ENCODE measurements at places on chromosomes 4 and X.

GRCh38 chr4:61994036-61994435, 793.9 kb downstream of the ADGRL3 start:
- DNase-seq, result no peak

DNA sequence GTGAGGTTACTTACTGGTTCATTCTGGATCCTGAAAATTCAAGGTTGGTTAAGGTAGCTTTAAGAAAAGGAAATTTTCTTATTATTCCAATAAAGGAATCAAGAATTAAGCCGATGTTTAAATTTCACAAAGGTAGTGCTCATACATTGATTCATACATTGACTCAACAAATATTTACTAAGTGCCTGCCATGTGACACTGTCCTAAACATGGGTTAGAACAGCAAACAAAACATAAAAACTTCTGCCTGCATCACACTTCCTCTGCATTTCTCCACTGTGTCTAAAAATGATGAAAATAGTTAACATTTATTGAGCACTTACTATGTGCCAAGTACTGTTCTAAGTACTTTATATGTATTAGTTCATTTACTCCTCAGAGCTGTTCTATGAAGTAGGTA, 75.7 kb downstream of the RASL11B start:
- DNase-seq, result no peak

DNA sequence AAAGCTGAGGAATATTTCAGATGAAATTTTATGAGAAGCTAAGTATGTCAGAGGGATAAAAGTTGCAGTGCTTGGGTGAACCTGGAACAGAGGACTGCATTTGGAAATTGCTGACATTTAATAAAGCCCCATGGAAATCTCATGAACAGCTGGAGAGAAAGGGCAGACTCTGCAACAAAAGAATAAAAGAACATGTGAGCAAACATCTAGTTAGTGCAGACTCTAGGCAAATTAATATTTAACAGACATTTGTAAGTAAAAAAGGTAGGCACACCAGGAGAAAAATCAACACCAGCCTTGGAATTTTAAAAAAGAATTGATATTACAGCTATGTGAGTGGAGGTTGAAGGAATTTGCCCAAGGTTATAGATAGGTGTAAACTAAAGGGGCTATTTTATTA, 114.6 kb upstream of the PUDP start:
- no peak for DNase-seq

- DNase-seq, result no peak
Observed at GRCh38 chrX:22246620-22247019, 26.1 kb upstream of the CBLL2 start.

GRCh38 chr4:128256539-128256938, 31.1 kb downstream of the PGRMC2 start:
- DNase-seq, result no peak

DNA sequence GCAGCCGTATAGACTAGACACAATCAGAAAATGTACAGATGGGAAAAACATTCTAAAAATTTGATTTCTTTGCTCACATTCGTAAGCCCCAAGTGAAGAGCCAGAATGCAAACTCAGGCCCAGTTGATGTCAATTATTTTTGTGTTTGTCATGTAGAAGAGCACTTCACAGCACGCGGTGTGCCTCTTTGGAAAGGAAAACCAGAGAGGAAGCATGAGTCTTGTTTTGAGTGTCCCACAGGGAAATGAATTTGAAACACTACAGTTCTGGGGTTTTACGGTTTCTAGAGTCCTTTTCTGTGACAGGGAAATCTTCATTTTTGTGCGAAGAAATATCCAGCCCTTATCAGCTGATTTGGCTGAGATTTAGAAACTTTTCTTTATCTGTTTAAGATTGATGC, 554.6 kb upstream of the BOD1L1 start:
- no peak for DNase-seq

Data from activated CD4-positive, alpha-beta memory T cell treated with anti-CD3 and anti-CD28 coated beads, Interleukin-2, amount 10 ng/mL, durations not matched to agents 7 days and 5 days (primary cell).